Uterus (tissue), 4 donors: ENCODE measurements at places on chromosomes 1 and 21.
A peak's percentile ranks its signal among the peaks of the same experiment; 100 is the strongest.

DNA sequence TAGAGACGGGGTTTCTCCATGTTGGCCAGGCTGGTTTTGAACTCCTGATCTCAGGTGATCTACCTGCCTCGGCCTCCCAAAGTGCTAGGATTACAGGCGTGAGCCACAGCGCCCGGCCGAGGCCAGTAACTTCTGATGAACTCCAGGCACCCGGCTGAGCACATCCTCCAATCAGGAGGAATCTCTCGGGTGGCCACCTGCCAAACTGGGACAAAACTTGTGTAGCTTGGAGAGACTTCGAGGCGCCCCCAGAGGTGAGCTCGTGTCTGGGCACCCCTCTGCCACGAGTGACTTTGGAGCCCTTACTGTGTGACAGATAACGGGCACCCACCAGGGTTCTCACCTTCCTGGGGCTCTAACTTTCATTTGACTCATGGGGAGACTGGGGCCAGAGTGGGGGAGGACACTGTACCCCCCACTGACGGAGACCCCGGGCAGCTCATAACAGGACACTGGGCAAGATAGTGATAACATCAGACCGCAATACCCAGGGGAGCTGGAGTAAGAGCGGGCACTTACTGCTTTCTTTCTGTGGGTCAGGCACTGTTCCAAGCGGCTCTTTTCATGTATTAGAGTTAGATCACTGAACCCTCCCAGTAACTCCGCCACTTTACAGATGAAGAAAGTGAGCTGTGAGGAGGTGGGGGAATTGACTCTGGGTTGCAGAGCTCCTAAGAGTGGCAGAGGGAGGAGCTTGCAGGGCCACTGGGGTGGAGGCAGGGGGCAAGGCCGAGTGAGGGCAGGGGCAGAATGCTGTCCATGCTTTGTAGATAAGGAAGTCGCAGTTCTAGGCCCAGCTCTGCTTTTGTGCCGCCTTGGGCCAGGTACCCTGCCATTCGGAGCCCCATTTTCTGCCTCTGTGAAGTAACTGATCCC is 1.9 kb upstream of the PADI2 start:
- peaks cover 9% of the 10 kb centered on the region for H3K27me3 ChIP-seq
- no peak overlapping the region for H3K4me3 ChIP-seq
- H3K27ac ChIP-seq: no peak overlapping the region
- no peaks in the 10 kb centered on the region for H3K36me3 ChIP-seq
- peaks cover 16% of the 10 kb centered on the region for H3K4me1 ChIP-seq

- no peaks in the 10 kb centered on the region for H3K4me1 ChIP-seq
- no peaks in the 10 kb centered on the region for H3K36me3 ChIP-seq
- no peaks in the 10 kb centered on the region for H3K27me3 ChIP-seq
- H3K27ac ChIP-seq: no peak overlapping the region
These were observed 313.9 kb downstream of the BARHL2 start for GRCh38 chr1:90402893-90403849.

DNA sequence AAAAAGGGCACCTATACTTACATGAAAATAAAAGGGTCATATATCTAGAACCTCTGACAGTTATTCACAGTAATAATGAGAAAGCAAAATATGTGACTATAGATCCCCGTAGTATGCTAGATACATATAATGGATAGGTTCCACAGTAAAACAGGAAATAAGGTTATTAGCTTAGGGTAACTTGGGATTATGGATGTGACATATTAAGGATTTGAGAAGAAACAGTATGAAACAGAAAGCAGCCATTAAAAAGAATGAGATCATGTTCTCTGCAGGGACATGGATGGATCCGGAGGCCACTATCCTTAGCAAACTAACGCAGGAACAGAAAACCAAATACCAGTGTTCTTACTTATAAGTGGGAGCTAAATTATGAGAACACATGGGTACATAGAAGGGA is 1547.3 kb downstream of the BRINP3 start:
- no peaks in the 10 kb centered on the region for H3K27me3 ChIP-seq
- H3K4me1 ChIP-seq: no peaks in the 10 kb centered on the region
- H3K27ac ChIP-seq: no peak overlapping the region
- DNase-seq: no peak
- H3K4me3 ChIP-seq: no peak overlapping the region

GRCh38 chr21:28216976-28217523 is 775.6 kb downstream of the LTN1 start:
- H3K27me3 ChIP-seq: no peaks in the 10 kb centered on the region
- no peak for DNase-seq
- H3K4me3 ChIP-seq: no peak overlapping the region
- H3K4me1 ChIP-seq: no peaks in the 10 kb centered on the region
- peak overlapping the region; percentile 79 for H3K27ac ChIP-seq
- no peaks in the 10 kb centered on the region for H3K36me3 ChIP-seq

DNA sequence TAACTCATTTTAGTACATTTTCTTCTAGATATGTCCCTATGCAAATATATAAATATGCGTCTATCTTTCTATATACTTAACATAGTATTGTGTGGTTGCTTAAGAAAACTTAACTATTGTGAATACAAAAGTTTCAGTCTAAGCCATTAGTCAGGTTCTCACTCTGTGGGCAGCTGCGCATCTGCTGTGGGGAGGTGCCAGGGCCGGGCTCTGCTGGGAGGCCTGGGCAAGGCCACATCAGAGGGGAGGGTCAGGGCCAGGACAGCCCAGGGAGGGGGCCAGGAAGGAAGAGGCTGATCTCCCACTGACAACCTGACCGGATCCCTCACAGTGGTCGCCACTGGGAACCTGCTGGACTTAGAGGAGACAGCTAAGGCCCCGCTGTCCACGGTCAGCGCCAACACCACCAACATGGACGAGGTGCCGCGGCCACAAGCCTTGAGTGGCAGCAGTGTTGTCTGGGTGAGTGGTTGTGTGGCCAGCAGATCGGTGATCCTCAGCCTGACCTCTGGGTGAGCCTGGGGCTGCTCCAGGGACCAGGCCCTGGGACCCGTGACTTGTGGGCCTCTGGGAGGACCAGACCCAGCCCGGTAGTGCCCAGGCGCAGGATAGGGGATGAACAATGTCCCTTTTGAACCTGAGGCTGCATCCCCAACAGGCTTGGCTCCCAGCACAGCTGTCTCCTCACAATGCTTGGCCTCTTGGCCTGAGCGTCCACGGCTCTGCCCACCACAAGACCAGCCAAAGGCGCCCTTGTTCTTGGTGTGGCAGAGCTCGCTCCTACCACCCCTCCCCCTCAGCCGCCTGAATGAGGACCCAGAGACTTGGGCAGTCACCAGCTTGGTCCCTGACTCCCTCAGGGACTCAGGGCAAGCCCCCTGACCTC is 20.2 kb downstream of the LDLRAP1 start:
- H3K36me3 ChIP-seq: no peaks in the 10 kb centered on the region
- H3K27ac ChIP-seq: no peak overlapping the region
- H3K27me3 ChIP-seq: no peaks in the 10 kb centered on the region
- DNase-seq: no peak
- H3K4me1 ChIP-seq: peaks cover 9% of the 10 kb centered on the region
- H3K4me3 ChIP-seq: no peak overlapping the region

- no peak for DNase-seq
- H3K36me3 ChIP-seq: no peaks in the 10 kb centered on the region
- H3K4me3 ChIP-seq: no peak overlapping the region
These were observed 6.6 kb upstream of the MMP23B start for GRCh38 chr1:1625404-1625775.

DNA sequence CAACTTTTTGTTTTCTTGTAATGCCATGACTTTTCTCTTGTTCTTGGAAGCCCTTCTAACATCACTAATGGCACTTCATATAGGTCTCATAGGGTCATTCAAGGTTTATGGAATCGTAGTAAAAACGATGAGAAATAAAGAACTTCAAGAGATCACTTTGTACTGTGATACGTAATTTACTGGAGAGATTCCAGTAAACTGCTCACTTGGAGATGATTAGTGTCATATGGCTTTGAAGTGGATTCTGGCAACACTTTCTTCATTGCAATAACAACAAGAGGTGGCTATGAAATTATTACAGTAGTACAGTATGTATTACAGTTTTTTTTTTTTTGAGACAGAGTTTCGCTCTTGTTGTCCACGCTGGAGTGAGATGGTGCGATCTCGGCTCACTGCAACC is 103.4 kb downstream of the RUSC1 start:
- H3K27ac ChIP-seq: no peak overlapping the region
- no peaks in the 10 kb centered on the region for H3K4me1 ChIP-seq
- no peaks in the 10 kb centered on the region for H3K27me3 ChIP-seq
- no peak for DNase-seq
- no peaks in the 10 kb centered on the region for H3K36me3 ChIP-seq

- no peak overlapping the region for H3K27ac ChIP-seq
- no peaks in the 10 kb centered on the region for H3K36me3 ChIP-seq
- peaks cover 8% of the 10 kb centered on the region for H3K4me1 ChIP-seq
- DNase-seq: no peak
- H3K4me3 ChIP-seq: peak overlapping the region; percentile 34
These were observed 328 bp downstream of the MYCL start for GRCh38 chr1:39901464-39901713.

- H3K4me3 ChIP-seq: no peak overlapping the region
- no peaks in the 10 kb centered on the region for H3K36me3 ChIP-seq
- H3K4me1 ChIP-seq: no peaks in the 10 kb centered on the region
- no peaks in the 10 kb centered on the region for H3K27me3 ChIP-seq
- DNase-seq: no peak
These were observed 184.4 kb downstream of the PTGER3 start for GRCh38 chr1:70863239-70863638.

DNA sequence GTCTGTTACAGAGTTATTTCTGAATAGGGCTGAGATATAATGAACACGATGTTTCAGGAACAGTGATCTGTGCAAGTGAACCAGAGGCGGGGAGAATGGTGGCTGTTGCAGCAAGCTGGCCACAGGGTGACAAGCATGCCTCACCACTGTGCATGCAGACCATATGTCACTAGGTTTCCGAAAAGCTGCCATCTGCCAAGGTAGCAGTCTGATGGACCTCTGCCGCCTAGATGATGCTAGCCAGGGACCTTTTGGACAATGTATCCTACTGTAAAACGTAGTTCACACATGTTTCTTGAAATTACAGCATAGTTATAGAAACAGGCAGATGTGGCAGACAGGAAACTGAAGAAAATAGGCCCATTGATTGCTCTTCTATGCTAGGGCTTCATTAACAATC is 204.2 kb upstream of the RRP15 start:
- no peaks in the 10 kb centered on the region for H3K27me3 ChIP-seq
- H3K36me3 ChIP-seq: no peaks in the 10 kb centered on the region
- H3K27ac ChIP-seq: no peak overlapping the region
- no peaks in the 10 kb centered on the region for H3K4me1 ChIP-seq
- no peak for DNase-seq

GRCh38 chr1:222084996-222085395 is 343.1 kb upstream of the DUSP10 start:
- H3K27me3 ChIP-seq: no peaks in the 10 kb centered on the region
- H3K4me1 ChIP-seq: no peaks in the 10 kb centered on the region
- no peaks in the 10 kb centered on the region for H3K36me3 ChIP-seq
- no peak overlapping the region for H3K27ac ChIP-seq
- no peak for DNase-seq
- H3K4me3 ChIP-seq: no peak overlapping the region

GRCh38 chr1:193785850-193786420 is 599.5 kb upstream of the B3GALT2 start:
- no peak for DNase-seq
- no peaks in the 10 kb centered on the region for H3K4me1 ChIP-seq
- no peak overlapping the region for H3K4me3 ChIP-seq
- H3K27ac ChIP-seq: no peak overlapping the region

DNA sequence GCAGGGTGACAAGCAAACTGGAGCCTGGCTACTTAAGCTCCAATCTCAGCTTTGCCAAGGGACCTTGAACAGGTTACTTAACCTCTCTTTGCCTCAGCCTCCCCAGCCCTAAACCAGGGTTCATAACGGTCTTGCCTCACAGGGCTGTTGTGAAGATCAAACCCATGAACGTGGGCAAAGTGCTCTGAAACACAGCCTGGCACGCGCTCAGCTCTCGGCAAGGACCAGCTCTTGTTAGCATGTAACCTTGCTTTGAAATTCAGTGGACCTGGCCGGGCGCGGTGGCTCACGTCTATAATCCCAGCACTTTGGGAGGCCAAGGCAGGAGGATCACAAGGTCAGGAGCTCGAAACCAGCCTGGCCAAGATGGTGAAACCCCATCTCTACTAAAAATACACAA is 24.8 kb downstream of the RAP1GAP start:
- H3K36me3 ChIP-seq: no peaks in the 10 kb centered on the region
- no peak overlapping the region for H3K27ac ChIP-seq
- H3K4me1 ChIP-seq: no peaks in the 10 kb centered on the region
- H3K27me3 ChIP-seq: no peaks in the 10 kb centered on the region

GRCh38 chr1:81800695-81801650 is at the start of gene ADGRL2:
TSS of gene ADGRL2 (plus strand) at chr1:81800934. CDS start at chr1:81836985, 36,051 bp downstream.
- DNase-seq: peak; percentile 74
- H3K4me1 ChIP-seq: no peaks in the 10 kb centered on the region
- H3K27me3 ChIP-seq: no peaks in the 10 kb centered on the region
- H3K36me3 ChIP-seq: no peaks in the 10 kb centered on the region
- H3K4me3 ChIP-seq: peak within 1 kb of the TSS; percentile 37
- peak within 1 kb of the TSS; percentile 81 for H3K27ac ChIP-seq

DNA sequence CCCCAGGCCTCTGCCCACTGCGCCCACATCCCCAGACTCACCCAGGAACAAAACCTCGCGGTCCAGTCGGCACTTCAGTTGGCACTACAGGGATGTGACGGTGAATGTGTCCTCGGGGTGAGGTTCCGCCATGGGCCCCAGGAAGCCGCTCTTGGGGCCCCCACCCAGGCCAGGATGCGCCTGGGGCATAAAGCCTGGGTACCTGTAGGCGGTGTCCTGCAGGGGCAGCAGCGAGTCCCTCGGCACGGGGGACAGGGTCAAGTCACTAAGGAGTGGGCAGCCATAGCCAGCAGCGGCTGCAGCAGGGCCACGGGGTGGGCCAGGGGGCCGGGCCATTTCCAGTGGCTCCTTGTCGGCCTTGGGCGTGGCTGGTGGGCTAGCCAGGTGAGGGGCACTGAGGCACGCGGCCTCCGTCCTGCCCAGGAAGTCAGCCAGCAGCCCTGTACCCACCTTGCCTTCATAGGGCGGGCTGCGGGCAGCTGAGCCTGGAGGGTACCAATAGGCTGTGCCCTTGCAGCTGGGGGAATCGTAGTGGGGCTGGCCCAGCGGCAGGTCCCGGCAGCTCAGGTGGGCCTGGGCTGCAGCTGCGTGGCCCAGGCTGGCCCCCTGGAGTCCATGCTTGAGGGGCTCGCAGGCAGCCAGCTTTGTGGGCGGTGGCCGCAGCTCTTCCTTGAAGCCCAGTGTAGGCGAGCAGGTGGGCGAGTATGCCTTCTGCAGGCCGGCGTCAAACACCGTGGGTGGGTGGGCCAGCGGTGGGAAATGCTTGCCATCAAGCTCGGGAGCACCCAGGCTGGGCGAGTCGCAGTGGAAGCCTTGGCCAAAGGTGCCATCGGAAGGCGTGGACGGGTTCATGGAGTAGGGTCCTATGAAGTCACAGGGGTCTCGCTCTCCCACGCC is 56.5 kb downstream of the AHDC1 start:
- no peaks in the 10 kb centered on the region for H3K27me3 ChIP-seq
- H3K4me1 ChIP-seq: peaks cover 33% of the 10 kb centered on the region
- peak overlapping the region; percentile 81 for H3K27ac ChIP-seq
- no peak for DNase-seq
- H3K36me3 ChIP-seq: no peaks in the 10 kb centered on the region
